CD4-positive, alpha-beta T cell treated with Interleukin-17A for 4 hours (primary cell): ENCODE measurements at places on chromosomes 16 and 17.

- DNase-seq = no peak
These were observed 230.1 kb downstream of the SLC39A11 start for GRCh38 chr17:72862276-72862999.

DNA sequence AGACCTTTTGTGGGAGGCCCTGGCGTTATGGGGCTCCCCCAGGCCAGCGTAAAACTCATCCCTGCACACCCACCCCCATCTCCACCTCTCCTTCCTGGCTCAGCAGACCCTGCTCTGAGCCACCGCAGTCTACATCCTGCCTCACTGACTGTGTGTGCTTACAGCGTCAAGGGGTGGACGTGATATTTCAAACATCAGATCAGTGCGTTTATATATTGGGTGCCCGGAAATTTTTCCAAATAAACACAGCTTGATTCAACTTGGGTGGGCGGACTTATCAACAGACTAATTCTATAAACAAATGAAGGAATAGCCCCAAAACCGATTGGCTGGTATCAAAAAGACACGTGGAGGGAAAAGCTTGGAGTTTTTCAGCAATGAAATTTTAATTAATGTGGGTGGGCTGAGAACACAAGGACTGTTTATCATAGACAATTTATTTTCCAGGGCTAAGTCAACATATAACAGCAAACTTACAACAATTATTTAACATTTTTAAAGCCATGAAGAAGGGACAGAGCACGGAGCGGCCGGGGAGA is at the start of gene FOXL1:
Gene FOXL1 (plus strand): TSS at position 489 of the 539 bp plus-strand sequence. CDS start 175 bp downstream, outside the sequence.
- DNase-seq = no peak

GRCh38 chr17:74786431-74787055 is 10.4 kb upstream of the NAT9 start:
- no peak for DNase-seq

- DNase-seq = no peak
These were observed 100.3 kb downstream of the IRX5 start for GRCh38 chr16:55030944-55031343.

DNA sequence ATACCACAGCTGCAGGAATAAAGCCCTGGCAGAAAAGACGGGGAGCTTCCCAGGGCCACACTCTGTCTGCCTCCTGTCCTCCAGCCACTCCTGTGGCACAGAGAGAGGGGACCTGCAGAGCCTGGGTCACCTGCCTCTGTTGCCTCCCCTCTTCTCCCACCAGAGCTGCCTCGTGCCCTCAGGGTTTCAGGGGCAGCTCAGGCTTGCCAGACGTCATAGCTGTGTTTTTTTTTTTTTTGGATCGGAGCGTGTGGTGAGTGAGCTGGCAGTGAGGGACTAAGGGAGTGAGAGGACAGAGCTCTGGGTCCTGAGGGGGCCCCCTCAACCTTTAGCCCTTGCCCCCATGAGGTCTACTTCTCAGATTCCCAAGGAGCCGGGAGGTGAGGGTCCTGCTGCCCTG is 2.1 kb downstream of the PIK3R6 start:
- no peak for DNase-seq

DNA sequence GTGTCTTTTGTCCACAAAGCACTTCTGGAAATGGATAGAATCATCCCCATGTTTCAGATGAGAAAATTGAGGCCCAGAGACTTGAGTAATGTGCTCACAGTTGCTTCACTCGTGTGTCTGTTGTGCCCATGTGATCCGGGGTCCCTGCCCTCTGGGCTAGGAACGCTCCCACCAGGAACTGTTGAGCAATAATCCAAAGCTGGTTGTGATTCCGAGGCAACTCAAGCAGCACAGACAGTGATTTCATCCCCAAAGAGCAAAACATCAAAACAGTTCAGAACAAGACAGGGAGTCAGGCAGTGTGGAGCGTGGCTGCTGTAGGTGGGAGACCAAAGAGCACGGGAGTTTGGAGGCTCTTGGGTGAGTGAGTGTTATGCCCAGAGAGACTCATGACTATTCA is 205.0 kb upstream of the ASIC2 start:
- no peak for DNase-seq

GRCh38 chr17:28247671-28248555 is 71.1 kb upstream of the TMEM97 start:
- DNase-seq = no peak
